Activated CD8-positive, alpha-beta memory T cell treated with anti-CD3 and anti-CD28 coated beads for 48 hours (primary cell): ENCODE measurements at places on chromosomes 1 and 21.

DNA sequence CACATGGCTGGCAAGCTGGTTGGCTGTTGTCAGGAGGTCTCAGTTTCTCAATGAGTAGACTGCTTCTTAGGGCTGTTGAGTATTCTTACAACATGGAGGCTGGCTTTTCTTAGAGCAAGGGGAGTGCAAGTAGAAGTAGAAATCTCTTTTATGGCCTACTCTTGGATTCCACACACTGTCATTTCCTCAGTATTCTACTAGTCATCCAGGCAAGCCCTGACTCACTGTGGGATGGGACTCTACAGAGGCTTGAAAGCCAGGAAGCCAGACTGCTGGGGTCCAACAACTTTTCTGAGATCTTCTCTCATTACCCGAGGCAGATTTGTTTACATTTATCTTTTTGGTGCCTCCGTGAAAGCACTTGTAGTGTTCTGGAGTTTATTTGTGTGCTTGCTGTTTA, 196.2 kb upstream of the APP start:
- no peak for DNase-seq

GRCh38 chr1:74586253-74586897, 74.0 kb upstream of the LRRC53 start:
- DNase-seq = no peak

- DNase-seq = no peak
Measured at GRCh38 chr1:192747943-192748342, 60.9 kb upstream of the RGS2 start.

- no peak for DNase-seq
Measured at GRCh38 chr1:58466630-58467241, 79.8 kb downstream of the OMA1 start.

GRCh38 chr1:247332215-247332622, 552 bp upstream of the ZNF496 start:
- DNase-seq = peak; percentile 22

DNA sequence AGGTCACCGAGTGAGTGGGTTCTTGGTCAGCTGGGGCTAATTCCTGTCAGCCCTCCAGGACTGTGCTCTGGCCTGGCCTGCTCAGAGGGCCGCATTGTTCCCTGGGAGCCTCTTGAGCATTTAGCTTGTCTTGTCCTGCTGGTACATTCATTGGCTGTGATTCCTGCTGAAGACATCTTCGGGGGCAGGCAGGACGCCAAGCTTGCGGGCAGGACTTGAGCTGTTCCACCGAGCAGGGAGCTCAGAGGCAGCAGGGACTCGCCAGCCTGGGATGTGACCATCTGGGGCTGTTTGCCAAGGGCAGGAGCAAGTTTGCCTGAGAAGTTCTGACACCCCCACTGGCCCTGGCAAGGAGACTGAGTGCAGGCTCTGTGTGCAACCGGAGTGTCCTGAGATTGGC, 7.0 kb upstream of the SLC26A9 start:
- DNase-seq = no peak

GRCh38 chr1:97174039-97174704, 452.6 kb downstream of the PTBP2 start:
- DNase-seq = no peak

DNA sequence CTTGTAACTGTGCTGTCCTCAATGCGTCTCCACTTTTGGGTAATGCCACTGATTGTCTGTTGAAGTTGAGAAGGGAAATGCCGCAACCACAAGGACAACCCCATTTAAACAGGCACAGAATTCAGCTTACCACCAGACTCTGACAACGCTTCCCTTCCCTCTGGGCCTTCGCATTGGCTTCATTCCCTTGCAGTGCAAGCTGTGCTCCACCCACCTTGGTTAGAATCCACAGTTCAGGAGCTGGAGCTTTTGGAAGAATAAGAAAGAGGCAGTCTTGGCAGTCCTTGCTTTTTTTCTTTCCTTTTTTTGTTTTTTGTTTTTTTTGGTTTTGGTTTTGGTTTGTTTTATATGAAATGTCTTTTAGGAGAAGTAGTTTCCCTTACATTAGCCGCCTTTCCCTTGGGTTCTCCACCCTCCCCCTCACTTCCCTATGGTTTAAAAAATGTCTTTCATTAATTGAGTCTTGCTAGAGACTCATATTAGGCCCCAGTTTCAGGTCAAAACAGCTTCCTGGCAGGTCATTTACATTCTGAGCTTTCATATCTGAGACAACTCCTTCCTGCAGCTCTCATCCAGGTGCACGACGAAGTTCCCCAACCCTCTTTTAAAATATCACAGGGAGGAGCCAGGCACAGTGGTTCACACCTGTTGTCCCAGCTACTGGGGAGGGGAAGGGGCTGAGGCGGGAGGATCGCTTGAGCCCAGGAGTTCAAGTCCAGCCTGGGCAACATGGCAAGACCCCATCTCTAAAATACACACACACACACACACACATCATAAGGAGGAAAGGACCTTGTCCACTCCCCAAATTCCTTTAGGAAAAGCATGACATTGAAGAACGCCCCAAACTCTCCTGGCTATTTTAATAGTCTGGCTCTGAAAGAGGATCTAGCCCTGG, 20.7 kb upstream of the LAX1 start:
- DNase-seq = no peak

- no peak for DNase-seq
Measured at GRCh38 chr1:82565146-82565545, 764.4 kb downstream of the ADGRL2 start.

GRCh38 chr21:38668067-38668466, 137.7 kb upstream of the ETS2 start:
- no peak for DNase-seq

GRCh38 chr1:58551186-58552140, 4.9 kb upstream of the OMA1 start:
- no peak for DNase-seq

- no peak for DNase-seq
Measured at GRCh38 chr21:38917043-38917774, 111.5 kb downstream of the ETS2 start.

- no peak for DNase-seq
Measured at GRCh38 chr1:236058141-236058934, 6.6 kb downstream of the NID1 start.

DNA sequence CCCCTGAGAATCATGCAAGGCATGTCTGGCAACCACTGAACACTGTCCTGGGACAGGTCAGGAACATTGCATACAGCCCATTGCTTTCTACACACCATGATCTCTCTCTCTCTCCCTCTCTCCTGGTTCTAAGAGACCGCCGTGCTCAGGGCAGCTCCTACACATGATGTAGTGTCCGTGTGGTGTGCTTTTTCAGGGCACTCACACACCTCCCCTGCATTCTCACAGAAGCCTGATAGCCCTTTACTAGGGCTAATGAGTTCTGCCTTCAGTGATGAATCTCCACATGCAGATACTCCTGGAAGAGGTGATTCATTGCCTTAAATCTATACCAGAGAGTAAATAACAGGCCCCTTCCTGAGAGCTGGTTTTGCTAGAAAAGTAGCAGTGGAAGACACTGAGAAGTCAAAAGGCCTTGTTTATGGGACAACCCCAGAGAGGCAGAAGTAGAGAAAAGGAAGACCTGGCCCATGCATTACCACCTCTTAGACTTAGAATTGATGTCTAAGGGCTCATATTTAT, 7.2 kb upstream of the OLFML2B start:
- DNase-seq = no peak

- DNase-seq = no peak
Measured at GRCh38 chr1:47416319-47417169, 459 bp downstream of the FOXE3 start.

DNA sequence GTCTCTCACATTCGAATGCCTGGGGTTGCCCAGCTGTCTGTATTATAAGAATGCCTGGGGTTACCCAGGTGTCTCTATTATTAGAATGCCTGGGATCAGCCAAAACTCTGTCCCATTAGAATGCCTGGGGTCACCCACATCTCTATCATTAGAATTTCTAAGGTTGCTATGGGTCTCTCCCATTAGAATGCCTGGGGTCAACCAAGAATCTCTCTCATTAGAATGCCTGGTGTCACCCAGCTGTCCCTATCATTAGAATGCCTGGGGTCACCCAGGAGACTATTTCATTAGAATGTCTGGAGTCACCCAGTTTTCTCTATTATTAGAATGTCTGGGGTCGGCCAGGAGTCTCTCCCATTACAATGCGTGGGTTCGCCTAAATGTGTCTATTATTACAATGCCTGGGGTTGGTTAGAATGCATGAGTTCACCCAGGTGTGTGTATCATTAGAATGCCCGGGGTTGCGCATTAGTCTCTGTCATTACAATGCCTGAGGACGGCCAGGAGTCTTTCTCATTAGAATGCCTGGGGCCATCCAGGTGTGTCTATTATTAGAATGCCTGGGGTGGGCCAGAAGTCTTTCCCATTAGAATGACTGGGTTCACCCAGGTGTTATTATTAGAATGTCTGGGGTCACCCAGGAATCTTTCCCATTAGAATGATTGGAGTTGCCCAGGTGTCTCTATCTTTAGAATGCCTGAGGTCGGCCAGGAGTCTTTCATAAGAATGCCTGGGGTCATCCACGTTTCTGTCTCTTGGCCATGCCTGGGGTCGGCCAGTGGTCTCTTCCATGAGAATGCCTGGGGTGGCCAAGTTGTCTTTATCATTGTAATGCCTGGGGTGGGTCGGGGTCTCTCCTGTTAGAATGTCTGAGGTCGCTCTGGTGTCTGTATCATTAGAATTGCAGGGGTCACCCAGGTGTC, 59.6 kb downstream of the RNF187 start:
- DNase-seq = no peak

DNA sequence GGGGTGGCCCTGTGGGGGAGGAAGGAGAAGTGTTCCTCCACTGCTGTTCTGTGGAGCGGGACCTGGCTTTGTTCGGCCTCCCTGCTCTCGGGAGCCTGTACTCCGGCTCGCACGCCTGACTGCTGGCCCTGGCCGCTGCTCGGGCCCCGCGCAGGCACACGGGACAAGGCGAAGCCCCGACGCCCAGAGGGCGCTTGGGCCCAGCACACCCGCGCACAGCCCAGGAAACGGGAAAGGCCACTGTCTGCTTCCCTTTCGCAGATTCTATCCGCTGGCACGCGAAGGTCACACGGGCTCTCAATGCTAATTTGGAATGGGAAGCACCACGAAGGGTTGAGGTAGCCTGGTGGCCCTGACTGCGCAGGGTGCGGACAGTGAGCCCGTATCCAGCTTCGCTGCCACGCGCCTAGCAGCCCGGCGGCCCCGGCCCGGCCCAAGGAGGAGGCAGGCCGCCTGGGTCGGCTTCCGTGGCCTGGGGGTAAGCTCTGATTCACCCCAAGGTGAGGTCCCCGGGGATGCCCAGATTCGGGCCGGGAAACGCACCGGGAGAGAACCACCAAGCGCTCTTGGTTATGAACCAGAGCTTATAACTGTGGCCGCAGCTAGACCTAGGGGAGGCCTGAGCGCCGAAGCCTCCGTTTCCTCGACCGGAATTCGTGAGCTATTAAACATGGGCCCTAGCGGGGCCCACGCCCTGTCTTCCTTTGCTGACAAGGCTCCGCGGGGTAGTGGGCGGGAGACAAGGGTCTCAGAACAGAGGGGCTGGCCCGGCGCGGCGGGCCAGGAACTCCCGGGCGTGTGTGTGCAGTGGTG, 19.7 kb upstream of the TBX15 start:
- no peak for DNase-seq

DNA sequence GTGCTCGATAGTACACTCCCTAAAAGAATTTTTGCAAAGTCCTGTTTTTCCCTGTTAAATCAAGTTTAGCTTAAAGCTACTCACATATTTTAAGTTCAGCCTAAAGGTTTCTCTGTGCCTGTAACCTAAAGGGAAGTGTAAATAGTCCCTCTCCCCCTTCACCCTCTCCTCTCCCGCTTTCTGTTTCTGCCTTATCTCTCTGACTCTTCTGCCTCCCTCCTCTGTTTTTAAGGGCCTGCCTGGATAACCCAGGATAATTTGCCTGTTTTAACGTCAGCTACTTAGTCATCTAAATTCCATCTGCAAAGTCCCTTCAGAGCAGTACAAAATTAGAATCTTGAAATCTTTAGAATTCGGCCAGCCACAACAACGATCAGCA, 92.6 kb downstream of the NID1 start:
- DNase-seq = no peak

GRCh38 chr1:25692560-25692959, 76.0 kb downstream of the MAN1C1 start:
- no peak for DNase-seq

DNA sequence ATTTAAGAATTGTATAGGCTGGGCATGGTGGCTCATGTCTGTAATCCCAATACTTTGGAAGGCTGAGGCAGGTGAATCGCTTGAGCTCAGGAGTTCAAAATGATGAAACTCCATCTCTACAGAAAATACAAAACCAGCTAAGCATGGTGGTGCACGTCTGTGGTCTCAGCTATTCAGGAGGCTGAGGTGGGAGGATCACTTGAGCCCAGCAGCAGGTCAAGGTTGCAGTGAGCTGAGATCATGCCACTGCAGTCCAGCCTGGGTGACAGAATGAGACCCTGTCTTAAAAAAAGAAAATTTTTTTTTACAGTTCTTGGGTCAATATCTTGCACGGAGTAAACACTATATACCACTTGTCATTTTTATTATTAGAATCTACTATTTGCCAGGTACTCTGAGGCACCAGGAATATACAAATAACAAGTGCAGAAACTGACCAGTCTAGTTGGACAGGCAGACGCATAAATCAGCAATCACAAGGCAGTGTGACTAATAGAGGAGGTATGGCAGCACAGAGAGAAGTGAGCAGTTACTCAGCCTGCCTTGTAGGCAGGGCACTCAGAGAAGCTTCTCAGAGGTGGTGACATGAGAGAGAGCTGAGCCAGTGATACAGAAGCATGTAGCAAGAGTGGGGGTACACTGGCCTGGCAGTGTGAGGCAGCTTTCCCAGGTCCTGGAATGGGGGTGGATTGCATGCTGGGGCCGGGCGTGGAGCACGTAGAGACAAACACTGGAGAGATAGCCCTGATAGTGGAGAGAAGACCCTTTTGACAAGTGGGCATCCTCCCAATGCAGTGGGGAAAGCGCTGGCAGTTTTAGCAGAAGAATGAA, 8.0 kb downstream of the PHLDA3 start:
- DNase-seq = no peak

GRCh38 chr1:32048440-32048839, 24.3 kb upstream of the TMEM39B start:
- DNase-seq = no peak

DNA sequence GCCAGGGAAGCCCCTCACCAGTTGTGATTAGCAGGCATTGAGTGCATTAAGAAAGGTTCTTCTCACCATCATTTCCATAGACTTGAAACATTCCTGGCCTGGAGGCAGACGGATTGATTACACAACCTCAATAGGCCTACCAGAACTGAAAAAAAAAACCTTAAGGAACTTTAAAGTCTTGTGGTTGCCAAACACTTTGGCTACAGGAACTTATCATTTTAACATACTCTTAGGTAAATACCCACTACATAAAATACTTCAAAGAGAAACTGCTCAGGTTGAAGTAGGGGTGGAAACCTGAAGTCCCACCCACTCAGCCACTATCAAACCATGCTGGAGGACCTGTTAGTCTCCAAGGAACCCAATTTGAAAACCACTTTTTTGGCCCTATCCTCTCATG, 22.4 kb upstream of the HMGB4 start:
- no peak for DNase-seq

DNA sequence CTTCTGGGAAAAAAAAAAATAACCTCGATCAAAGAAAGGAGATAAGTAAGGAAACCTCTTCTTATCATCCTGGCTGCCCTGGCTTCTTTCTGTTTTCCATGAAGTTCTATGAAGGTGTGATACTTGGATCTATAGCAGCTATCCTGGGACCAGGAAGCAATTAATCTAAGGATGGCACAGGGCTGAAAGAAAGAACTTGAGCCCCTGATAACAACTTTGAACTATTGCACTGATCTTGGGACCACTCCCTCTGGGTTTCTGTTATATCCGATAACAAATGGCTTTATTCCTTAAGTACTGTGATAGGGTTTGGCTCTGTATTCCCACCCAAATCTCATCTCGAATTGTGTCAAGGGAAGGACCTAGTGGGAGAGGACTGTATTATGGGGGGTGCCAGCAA, 104.1 kb downstream of the DAB1 start:
- DNase-seq = no peak
